Hematopoietic multipotent progenitor cell treated with erythropoietin and hydrocortisone succinate and interleukin-3 and kit ligand, for 4 days (in vitro differentiated cells): ENCODE measurements at places on chromosomes 6 and 20.
A peak's percentile ranks its signal among the peaks of the same experiment; 100 is the strongest.

DNA sequence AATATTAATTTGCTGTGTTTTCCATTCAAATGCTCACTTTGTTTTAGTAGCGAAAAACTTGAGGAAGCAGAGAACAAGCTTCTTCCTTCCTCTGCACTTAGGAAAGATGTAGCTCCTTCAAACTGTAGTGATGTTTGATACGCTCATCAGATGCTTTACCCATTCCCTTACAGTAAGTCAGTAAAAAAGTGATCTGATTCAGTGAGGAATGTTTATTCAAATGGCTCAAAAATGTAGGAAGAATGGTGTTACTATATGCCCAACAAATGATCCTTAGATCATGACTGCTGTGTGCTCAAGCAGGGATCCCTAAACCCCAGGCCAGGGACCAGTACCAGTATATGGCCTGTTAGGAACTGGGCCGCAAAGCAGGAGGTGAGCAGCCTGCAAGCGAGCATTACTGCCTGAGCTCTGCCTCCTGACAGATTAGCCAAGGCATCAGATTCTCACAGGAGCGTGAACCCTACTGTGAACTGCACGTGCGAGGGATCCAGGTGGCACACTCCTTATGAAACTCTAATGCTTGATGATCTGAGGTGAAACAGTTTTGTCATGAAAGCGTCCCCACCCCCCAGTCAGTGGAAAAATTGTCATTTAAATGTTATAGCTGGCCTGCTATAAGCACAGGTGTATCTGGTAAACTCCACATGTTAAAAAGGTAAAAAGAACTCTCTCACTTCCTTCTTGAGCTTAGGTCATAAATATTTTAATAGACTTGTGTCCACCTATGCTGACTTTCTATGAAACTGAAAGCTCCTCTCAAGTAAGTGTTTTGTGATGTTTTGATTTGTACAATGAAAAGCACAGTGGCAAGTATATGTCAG is 187.2 kb downstream of the FOXC1 start:
- no peak for DNase-seq

DNA sequence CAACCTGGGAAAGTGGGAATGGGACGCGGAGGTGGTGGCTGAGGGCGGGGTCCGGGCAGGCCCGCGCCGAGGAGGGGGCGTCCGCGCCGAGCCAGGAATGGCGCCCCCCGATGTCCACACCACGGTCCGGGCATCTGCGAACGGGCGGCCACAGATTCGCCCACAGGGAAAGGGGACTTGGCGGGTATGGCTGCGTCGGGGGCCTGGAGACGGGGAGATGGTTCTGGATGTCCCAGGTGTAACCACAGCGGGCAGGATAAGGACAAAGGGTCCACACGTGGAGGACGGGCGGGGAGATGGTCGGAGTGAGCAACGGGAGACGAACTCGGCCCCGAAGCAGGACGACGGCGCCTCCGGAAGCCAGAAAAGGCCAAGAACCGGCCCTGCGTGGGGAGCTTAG is 124.6 kb downstream of the WDR27 start:
- no peak for DNase-seq

- no peak for DNase-seq
Measured at GRCh38 chr6:30818391-30818841, 65.9 kb upstream of the DDR1 start.

DNA sequence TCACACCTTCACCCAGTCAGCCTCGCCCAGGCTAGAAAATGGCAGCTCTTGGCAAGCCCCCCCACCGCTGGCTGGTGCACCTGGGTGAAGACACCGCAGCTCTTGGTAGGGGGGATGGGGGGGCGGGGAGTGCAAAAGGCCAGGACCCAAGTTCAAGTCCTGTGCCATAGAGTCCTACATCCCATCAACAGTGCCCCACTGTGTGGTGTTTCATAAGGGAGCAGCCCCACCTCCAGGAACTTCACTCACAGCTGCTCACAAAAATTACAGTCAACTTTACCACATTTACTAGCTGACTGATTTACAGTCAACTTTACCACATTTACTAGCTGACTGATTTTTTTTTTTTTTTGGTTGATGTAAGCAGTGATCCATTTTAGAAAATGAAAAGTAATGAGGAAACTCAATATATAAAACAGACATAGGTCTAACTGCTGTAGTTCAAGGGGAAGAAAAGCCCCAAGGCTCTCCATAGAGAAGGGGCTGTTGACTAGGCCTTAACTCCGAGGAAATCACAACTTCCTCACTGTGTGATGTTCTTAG is 208.9 kb upstream of the SNX9 start:
- DNase-seq, result peak; percentile 51

GRCh38 chr20:44959638-44960102 is 527 bp downstream of the TOMM34 start:
- peak; percentile 78 for DNase-seq

DNA sequence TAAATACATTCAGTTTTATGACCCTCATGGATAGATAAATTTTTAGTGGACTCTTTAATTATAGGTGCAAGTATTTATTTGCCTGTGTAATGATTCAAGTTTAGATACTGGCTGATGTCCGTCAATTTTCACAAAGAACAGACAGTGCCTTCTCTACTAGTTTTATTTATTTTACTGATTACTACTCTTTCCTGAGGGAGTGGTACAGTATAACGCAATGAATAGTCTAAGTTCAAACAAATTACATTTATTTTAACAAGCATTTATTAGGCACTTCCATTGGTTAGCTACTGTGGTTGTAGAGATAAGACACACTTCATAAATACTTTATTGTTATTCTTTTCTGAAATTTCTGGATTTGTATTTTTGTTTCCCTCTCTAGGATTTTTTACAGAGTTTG is 74.3 kb downstream of the ADGRG6 start:
- no peak for DNase-seq

DNA sequence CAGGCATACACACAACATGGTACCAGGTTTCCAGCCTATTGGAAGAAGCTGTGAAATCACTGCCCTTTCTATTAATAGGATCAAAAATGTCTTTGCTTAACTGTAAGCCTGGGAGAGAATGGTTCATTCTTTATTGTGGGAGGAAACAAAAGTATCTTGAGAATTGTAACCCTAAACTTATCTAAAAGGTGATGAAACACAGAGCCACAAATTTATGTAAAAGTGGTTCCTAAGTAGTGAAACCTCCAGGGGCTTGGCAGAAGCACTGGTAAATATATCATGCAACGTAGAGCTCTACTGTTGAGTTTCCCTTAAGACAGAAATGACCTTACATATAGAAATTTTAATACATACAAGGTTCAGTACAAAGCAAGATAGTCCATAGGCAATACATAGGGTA is 17.2 kb upstream of the NOX3 start:
- DNase-seq, result no peak

- DNase-seq, result no peak
Measured at GRCh38 chr6:132685009-132685408, 26.0 kb upstream of the TAAR1 start.

DNA sequence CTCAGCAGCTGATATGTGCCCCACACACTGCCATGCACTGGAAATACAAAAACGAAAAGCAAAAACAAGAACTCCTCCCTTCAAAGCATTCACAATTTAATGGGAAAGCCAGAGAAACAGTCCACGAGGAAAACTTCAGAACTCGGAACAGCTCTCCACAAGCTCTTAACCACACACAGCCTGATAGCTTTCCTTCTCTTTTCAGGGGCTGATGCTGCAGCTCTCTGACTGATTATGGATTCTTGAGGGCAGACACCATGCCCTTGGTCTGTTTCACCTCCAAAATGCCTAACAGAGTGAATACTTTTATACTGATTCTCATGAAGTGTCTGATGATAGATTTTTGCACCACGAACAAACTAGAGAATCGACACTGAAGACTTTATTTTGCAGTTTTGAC is 282.1 kb downstream of the CD83 start:
- no peak for DNase-seq

- no peak for DNase-seq
Measured at GRCh38 chr6:46366190-46366900, 124.9 kb downstream of the RCAN2 start.

DNA sequence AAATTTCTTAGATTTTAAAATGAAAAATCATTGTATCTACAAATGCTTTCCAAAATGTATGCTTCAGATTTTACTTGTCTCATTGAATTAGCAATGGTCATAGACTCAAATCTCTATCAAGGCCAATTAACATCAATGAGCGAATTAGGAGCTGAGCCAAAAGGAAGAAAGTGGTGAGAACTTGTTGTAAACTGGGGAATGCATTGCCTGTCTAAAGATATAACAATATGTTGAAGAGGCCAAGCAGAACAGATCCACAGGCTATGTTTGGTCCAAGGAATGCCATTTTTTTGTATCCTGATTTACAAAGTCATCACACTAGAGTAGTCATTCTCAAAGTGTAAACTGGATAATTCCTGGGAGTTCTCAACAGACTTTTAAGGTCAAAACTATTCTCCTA is 370.7 kb downstream of the GJA1 start:
- DNase-seq, result no peak
